ENCODE measurements at places on chromosomes 3 and 15.
A peak's percentile ranks its signal among the peaks of the same experiment; 100 is the strongest.

GRCh38 chr15:91411586-91411985 lies 311.5 kb downstream of the SV2B start:
- no peak for DNase-seq

GRCh38 chr3:150798122-150798618 lies 35.2 kb upstream of the SIAH2 start:
- no peak for DNase-seq

- DNase-seq, result peak; percentile 94
Observed at GRCh38 chr3:15629860-15630597, 28.5 kb downstream of the BTD start.

- DNase-seq, result no peak
Observed at GRCh38 chr3:65584913-65585312, 453.8 kb downstream of the MAGI1 start.

DNA sequence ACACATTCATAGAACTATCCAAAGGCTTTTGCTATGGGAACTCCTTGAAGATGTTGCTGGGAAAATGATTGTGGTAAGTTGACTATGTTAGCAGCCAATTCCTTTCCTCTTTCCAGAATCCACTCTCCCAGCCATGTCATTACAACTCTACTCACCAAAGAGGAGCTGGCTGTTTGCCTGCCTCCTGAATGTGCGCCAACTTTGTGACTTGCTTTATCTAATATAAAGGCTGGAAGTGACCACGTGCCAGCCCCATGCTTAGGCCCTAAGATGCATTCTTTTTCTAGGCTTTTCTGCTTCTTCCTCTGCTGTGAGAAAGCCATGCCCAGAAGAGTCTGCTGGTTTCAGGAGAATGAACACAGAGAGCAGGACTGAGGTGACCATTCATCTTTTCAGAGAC lies 182.2 kb downstream of the GABRB3 start:
- no peak for DNase-seq

GRCh38 chr3:149936812-149937230 lies 33.9 kb downstream of the PFN2 start:
- peak; percentile 73 for DNase-seq

GRCh38 chr3:36686516-36686915 lies 77.8 kb downstream of the DCLK3 start:
- DNase-seq, result no peak

All from cardiac fibroblast (primary cell).